Mesothelial cell of epicardium (in vitro differentiated cells): ENCODE measurements at places on chromosomes 3 and 15. TPM values are rescaled to one million over a fixed set of nuclear protein-coding genes. Genes with fewer than 3 reads are reported as not detected.

The SLC12A1 gene
- total RNA-seq = 0.13 to 0.31 TPM (median 0.14 TPM) in 3 replicates

GRCh38 chr3:65591313-65591712, 447.4 kb downstream of the MAGI1 start:
- H3K27ac ChIP-seq = no peak overlapping the region
- H3K4me3 ChIP-seq = no peak overlapping the region
- H3K36me3 ChIP-seq = no peaks in the 10 kb centered on the region
- H3K27me3 ChIP-seq = peaks cover 6% of the 10 kb centered on the region
- DNase-seq = no peak

DNA sequence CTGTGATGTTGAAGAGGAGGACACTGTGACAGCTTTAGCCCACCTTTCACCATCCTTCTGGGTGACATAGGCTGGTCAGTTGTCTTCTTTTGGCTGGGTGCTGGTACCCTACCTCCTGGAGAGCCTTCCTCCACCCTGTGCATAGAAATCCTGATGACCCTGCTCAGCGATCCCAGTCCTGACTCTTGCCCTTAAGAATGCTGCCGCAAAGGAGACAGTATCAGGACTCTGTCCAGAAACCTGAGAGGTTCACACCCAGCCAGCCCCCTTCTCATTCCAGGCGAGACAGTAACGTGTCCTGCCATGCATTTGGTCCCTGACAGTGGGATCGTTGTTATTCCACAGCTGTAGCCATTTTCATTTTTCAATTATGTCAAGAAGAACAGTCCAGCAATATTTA, 312.8 kb upstream of the CHRM5 start:
- no peak for DNase-seq
- H3K4me3 ChIP-seq = no peak overlapping the region
- H3K36me3 ChIP-seq = no peaks in the 10 kb centered on the region
- peaks cover 10% of the 10 kb centered on the region for H3K4me1 ChIP-seq
- H3K27me3 ChIP-seq = no peaks in the 10 kb centered on the region
- H3K27ac ChIP-seq = no peak overlapping the region

- no peaks in the 10 kb centered on the region for H3K27me3 ChIP-seq
- no peak overlapping the region for H3K4me3 ChIP-seq
- no peak overlapping the region for H3K27ac ChIP-seq
- DNase-seq = no peak
Measured at GRCh38 chr15:43406808-43407207, 35.9 kb downstream of the TUBGCP4 start.

- no peak overlapping the region for H3K27ac ChIP-seq
- no peaks in the 10 kb centered on the region for H3K36me3 ChIP-seq
- peaks cover 60% of the 10 kb centered on the region for H3K27me3 ChIP-seq
- H3K4me3 ChIP-seq = no peak overlapping the region
Measured at GRCh38 chr3:123002100-123002748, 25.3 kb downstream of the SEMA5B start.

The FANCD2OS gene
- total RNA-seq = not detected in 3 replicates

The BDH1 gene
- total RNA-seq = 14.0 to 14.9 TPM (median 14.7 TPM) in 3 replicates

- no peak for DNase-seq
- peaks cover 9% of the 10 kb centered on the region for H3K36me3 ChIP-seq
- H3K4me1 ChIP-seq = peaks cover 12% of the 10 kb centered on the region
- no peaks in the 10 kb centered on the region for H3K27me3 ChIP-seq
Measured at GRCh38 chr3:172210355-172210754, 171.0 kb downstream of the FNDC3B start.

- no peak overlapping the region for H3K4me3 ChIP-seq
- H3K36me3 ChIP-seq = no peaks in the 10 kb centered on the region
- DNase-seq = no peak
- H3K27ac ChIP-seq = no peak overlapping the region
- H3K27me3 ChIP-seq = no peaks in the 10 kb centered on the region
Measured at GRCh38 chr3:151501171-151501922, 40.5 kb upstream of the IGSF10 start.

GRCh38 chr15:97600190-97600589, 360.3 kb upstream of the ARRDC4 start:
- no peak overlapping the region for H3K4me3 ChIP-seq
- no peaks in the 10 kb centered on the region for H3K36me3 ChIP-seq
- peaks cover 12% of the 10 kb centered on the region for H3K4me1 ChIP-seq
- no peak overlapping the region for H3K27ac ChIP-seq
- H3K27me3 ChIP-seq = peaks cover 8% of the 10 kb centered on the region

DNA sequence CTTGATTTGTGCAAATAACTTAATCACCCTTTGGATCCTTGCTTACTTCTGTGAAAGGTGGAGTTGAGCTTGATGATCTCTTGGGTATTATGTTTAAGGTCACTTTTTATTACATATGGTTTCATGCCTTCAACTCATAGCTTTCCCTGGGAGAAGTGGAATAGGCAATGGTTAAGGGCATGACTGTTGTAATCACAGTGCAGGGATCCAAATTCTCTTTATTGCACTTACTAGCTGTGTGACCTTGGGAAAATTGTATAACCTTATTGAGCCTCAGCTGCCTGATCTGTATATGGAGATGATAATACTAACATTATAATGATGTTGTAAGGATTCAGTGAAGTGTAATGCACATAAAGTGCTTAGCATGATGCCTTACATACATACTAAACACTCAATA, 59.1 kb downstream of the PLCL2 start:
- peaks cover 21% of the 10 kb centered on the region for H3K4me1 ChIP-seq
- H3K4me3 ChIP-seq = no peak overlapping the region
- no peak for DNase-seq
- no peak overlapping the region for H3K27ac ChIP-seq
- peaks cover 71% of the 10 kb centered on the region for H3K27me3 ChIP-seq

DNA sequence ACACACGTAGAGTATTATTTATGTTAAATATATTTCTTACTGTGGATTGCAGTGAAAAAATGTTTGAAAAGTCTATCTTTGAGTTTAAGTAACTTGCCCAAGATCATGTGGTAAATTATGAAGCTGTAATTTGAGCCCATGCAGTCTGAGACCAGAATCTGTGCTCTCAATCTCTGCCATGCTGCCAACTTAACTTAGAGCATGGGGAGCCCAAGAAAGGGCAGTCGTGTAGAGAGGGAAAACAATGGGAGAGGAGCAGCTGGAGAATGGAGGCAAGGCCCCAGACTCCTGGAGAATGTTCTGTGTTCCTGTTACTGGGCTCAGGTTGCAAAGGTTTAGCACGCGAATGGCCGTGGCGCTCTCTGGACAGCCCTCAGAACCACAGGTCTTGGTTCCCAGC, 311.6 kb upstream of the RASGRP1 start:
- no peak overlapping the region for H3K4me3 ChIP-seq
- no peak overlapping the region for H3K27ac ChIP-seq
- no peak for DNase-seq
- H3K36me3 ChIP-seq = no peaks in the 10 kb centered on the region
- H3K4me1 ChIP-seq = peaks cover 12% of the 10 kb centered on the region
- H3K27me3 ChIP-seq = no peaks in the 10 kb centered on the region

DNA sequence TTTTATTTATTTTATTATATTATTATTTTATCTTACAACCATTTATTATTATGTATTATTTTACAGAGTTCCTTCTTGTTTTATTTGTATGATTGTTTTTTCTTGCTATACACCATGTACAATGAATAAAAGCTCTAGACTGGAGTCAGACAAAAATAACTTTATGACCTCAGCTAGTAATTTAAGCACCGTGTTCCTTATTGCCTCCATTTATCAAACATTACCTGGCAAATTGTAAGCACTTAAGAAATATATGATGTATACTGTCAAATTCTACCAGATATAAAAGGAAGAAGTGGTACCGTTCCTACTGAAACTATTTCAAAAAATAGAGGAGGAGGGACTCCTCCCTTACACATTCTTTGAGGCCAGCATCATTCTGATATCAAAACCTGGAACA, 326.9 kb upstream of the NECTIN3 start:
- peaks cover 7% of the 10 kb centered on the region for H3K36me3 ChIP-seq
- no peak overlapping the region for H3K4me3 ChIP-seq
- no peak overlapping the region for H3K27ac ChIP-seq

GRCh38 chr3:151318991-151319390, 2.4 kb upstream of the GPR87 start:
- peaks cover 55% of the 10 kb centered on the region for H3K4me1 ChIP-seq
- no peak for DNase-seq
- peaks cover 9% of the 10 kb centered on the region for H3K36me3 ChIP-seq
- peak overlapping the region; percentile 89 for H3K27ac ChIP-seq

DNA sequence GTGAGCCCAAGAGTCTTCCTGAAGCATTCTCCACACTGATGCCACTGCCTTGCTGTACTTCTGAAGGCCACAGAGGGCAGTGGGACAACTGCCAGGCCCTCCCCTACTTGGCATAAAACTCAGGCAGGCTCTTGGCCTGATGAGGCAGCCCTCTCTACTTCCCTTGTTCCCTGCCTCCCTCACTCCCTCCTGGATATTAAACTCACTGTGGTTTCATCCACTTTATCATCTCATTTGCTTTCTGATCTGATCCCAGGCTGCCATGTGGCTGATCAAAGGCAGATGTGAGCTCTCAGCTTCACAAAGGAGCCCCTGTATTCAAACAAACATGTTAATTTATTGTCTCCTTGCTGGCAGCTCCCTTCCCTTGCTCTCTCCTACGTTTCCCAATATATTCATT, 533.5 kb downstream of the IGSF11 start:
- H3K4me3 ChIP-seq = no peak overlapping the region
- peak; percentile 42 for DNase-seq
- no peaks in the 10 kb centered on the region for H3K36me3 ChIP-seq
- H3K27ac ChIP-seq = no peak overlapping the region
- H3K4me1 ChIP-seq = peaks cover 10% of the 10 kb centered on the region

DNA sequence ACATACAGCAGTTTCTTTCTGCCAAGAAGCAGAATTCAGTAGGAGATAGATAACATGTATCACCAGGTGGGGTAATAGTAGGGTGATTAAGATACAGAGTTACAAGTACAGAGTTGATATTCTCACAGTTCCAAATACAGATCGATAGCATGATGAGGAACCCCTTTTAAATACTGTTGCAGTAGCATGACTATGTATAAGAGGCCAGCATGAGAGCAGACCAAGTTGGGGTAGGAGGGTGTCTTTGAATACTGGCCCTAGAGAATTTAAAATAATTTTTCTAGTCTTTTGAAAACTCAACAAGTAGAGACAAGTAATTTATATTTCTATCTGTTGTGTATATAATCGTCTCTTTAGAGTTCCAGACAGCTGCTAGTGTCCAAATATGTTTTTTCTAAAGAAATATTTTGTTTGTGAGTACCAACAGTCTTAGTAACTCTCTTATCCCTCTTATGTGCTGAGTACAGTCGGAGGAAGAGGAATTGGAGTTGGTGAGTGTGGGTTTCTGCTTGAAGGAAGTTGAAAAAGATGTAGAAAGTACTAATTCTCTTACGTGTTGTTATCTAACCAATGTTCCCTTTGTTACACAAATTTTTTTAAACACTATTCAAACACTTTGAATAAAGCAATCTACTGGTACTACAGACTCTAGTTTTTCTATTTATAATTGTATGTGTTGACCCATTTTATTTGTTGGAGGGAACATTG, 30.2 kb downstream of the LYSMD4 start:
- no peaks in the 10 kb centered on the region for H3K27me3 ChIP-seq
- H3K4me3 ChIP-seq = no peak overlapping the region
- peak overlapping the region; percentile 92 for H3K27ac ChIP-seq
- no peak for DNase-seq

- peaks cover 15% of the 10 kb centered on the region for H3K27me3 ChIP-seq
- no peak for DNase-seq
- no peak overlapping the region for H3K27ac ChIP-seq
- no peaks in the 10 kb centered on the region for H3K36me3 ChIP-seq
- no peak overlapping the region for H3K4me3 ChIP-seq
Measured at GRCh38 chr3:63365671-63366070, 87.6 kb downstream of the SYNPR start.

DNA sequence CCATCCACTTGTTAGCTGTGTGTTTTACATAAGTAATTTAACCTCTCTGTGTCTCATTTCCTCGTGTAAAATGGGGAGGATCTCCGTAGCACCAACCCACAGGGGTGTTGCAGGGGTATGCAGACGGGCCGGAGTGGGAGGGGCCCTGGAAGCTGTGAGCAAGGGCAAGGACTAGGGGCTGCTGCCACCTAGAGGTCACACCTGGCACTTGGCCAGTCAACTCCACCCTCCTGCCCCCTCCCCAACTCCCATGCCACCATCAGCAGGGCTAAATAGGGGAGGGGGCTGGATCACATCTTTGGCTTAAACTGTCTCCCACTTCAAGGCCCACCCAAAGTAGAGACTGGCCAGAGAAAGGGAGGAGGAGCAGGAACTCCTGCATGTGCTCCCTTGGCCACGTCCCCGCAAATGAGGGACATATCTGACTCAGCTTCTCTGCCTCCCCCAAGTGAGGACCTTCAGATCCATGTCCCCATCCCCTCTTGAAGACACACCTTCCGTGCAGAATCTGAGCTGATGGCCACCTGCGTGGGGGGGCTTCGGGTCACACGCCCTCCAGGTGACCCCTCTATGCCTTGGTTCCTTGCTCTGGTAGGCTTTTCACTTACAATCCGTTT, 2.6 kb downstream of the CCDC9B start:
- peak; percentile 67 for DNase-seq
- H3K27ac ChIP-seq = peak overlapping the region; percentile 87
- H3K4me3 ChIP-seq = peak overlapping the region; percentile 15
- no peaks in the 10 kb centered on the region for H3K36me3 ChIP-seq
- no peaks in the 10 kb centered on the region for H3K27me3 ChIP-seq

DNA sequence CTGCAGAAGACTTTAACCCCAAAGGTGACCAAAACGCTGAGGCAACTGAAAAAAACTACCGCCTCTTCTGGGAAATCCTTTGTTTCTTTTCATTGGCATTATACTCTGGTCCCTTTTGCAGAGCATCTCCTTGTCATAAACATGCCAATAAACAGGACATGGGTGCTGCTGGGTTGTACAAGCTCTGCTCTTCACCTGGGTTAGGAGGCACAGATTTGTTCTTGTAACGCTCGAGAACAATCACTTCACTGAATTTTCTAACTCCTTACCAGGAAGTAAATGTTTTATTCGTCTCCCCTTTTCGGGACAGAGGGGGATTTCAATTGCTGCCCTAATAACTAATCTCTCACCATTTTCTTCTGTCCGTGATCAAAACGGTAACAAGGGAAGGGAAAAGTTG, 1.3 kb downstream of the PLCH1 start:
- peaks cover 45% of the 10 kb centered on the region for H3K4me1 ChIP-seq
- peaks cover 47% of the 10 kb centered on the region for H3K27me3 ChIP-seq
- H3K27ac ChIP-seq = peak overlapping the region; percentile 77
- peak overlapping the region; percentile 91 for H3K4me3 ChIP-seq
- no peak for DNase-seq

DNA sequence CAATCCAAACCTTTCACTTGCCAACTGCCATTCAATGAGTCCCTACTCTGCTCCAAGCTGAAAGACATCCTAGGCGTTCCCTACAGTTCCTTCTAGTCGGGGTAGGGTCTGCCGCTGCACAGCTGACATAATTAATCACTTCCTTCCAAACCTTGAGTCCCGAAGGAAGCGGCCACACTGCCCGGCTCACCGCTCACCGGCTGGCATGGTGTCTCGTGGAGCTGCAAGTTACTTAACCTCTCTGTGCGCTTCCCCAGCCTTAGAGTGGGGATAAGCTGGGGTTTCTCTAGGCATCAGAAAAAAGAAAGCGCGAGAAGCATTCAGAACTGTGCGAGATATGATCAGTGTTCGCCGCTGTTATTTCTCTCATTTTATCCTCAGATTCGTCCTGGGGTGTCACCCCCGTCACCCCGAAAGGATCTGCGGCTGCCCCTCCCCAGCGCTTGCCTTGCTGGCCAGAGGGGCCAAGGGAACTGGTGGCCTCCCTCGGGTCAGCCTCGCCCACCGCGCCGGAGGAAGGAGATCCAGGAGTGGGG, 748 bp downstream of the MRPS25 start:
- peaks cover 14% of the 10 kb centered on the region for H3K36me3 ChIP-seq
- H3K27me3 ChIP-seq = no peaks in the 10 kb centered on the region
- no peak for DNase-seq
- peak overlapping the region; percentile 71 for H3K27ac ChIP-seq
- H3K4me3 ChIP-seq = peak overlapping the region; percentile 98
